ENCODE measurements at places on chromosomes 12 and 14. TPM values are rescaled to one million over a fixed set of nuclear protein-coding genes. Genes with fewer than 3 reads are reported as not detected.

DNA sequence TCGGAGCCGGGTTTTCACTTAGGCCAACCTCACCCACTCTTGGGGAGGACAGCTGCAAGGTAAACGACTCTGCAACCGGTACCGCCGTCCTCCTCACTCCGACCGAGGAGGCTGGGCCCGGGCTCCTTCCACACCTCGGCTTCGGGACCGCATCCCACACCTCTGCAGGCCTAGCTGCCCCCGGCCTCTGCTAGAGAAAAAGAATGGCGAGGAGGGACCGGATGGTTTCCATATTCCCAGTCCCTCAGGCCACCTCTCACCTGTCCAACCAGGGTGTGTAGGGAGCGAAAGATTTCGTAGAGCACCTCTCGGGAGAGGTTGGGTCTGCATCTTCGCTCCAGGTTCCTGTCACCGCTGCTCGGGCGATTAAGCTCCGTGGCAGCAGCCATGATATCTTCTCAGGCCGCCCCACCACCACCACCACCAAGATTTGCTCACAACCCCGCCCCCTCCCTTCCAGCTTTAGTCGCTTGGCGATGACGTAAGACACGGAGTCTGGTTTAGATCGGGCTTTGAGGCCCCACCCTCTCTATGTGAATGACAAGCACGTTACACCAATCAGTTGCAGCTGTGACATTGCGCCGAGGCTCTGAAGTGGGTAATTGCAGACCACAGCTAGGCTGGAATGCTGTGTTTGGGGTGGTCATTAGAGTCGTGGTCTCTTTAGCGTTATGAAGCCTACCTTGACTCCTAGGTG lies at the start of gene MBIP:
Gene MBIP (minus strand): TSS at position 438 of the 697 bp plus-strand sequence. CDS start 49 bp downstream, at position 389.
- peak; percentile 89 for DNase-seq

Gene CCDC175
- total RNA-seq = not detected

Gene CALCOCO1
- total RNA-seq = 179 TPM

GRCh38 chr14:69626132-69626500 lies 14.7 kb downstream of the SUSD6 start:
- no peak for DNase-seq

DNA sequence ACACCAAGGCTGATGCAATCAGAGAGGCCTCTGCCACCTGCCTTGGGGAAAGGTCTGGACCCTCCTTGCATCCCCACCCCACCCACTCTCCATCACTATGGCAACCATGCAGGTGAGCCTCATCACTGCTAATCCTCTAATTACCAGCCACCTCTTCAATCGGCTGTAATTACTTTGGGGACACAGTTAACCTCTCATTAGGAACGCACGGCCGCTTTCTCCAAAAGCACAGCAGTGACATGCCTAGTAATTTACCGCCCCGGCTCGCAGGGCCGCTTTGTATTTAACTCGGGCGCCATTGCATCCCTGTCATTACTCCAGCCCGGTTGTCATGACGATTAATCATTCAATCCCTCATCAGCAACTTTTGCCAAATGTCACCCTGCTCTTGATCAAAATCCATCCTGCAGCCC lies 36.3 kb upstream of the FAM222A start:
- no peak for DNase-seq

DNA sequence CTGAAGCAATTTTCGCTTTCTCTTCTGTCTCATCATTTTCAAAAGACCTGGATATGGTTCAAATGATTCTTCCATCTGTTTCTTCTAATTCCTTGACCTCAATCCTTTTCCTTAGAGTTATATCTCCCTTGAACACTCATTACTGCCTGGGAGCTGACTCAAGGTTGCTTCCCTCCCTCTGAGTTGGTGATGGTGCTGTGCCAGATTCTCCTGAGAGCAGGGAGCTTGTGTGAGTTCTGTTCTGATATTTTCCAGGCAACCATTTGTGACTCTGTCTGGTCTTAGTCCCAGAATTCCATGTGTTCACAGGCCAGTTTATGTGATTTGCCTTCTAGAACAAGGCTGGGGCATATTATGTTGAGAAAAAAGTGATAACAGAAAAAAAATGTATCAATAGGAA lies 505.1 kb upstream of the SYT1 start:
- no peak for DNase-seq

Gene SALL2
- total RNA-seq = 3.1 TPM

Data from Right ventricle myocardium superior (tissue), 1 donor.